ENCODE measurements at places on chromosomes 2 and 18. TPM values are rescaled to one million over a fixed set of nuclear protein-coding genes. Genes with fewer than 3 reads are reported as not detected.

SPATA3 gene
- total RNA-seq: not detected

UGT1A5 gene
- 0.68 TPM for total RNA-seq

IL36RN gene
- total RNA-seq: 64.1 TPM

KLF7 gene
- total RNA-seq: 20.1 TPM

HPCAL1 gene
- total RNA-seq: 13.7 TPM

AQP12A gene
- not detected for total RNA-seq

TUBA4A gene
- total RNA-seq: 138 TPM

NR4A2 gene
- 3.1 TPM for total RNA-seq

DNA sequence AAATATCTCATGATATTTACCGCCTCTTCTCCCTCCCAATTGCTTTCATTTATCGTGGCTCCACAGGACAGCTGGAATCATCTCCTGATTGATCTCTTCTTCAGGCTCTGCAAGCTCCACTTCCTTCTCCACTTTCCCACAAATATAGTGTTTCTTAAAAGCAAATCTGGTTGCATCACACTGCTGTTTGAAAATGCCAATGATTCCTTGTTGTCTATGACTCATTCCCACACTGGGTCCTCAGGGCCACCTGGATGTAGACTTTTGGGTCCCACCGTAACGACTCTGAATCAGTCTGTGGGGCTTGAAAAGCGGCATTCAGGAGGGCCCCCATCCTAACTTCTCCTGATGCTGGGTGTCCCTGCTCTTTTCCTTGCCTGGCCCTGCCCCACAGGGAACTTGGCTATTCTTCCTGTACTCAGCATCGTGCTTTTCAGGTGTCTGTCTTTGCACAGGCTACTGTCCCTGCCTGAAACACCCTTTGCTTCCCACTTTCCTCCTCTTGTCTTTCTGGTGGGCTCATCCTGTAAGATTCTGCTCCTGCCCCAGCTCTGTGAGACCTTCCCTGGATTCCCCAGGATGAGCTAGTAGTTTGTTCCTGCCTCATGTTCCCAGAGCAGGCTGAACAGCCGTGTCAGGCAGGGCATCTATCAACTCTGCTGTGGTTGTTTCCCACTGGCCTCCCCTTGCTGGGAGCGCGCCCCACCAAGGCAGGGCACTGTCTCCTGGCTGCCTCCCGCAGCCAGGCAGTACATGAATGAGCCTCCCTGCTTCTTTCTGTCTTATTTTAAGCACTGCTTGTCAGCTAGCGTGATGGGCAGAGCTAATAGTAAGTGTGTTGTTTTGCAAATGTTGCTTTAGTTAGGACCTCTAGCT, 111.9 kb downstream of the KCTD1 start:
- peak; percentile 37 for ATAC-seq

DNA sequence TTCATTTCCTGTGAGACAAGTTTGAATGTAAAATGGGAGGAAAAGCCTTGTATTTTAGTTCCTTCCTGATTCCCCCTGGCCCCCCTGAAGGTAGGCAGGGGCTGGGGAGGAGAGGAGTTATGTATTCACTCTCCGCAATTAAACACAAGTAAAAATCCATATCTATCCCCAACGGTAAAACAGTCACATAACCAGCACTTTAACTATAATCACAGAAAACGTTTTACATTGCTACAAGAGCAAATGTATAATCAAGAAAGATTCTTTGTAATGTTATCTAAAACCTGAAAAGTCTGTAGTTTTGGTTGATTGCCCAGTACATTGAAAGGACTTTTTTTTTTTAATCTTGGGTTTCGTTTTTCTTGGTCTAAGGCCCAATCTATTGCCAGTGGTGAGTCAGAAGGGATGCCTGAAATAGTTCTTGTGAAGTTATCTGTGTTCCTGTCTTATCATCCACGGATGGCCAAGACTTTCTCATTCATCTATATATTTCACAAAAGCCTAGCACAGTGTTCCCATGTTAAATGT, 34.5 kb upstream of the CCNYL1 start:
- no peak for ATAC-seq

DNA sequence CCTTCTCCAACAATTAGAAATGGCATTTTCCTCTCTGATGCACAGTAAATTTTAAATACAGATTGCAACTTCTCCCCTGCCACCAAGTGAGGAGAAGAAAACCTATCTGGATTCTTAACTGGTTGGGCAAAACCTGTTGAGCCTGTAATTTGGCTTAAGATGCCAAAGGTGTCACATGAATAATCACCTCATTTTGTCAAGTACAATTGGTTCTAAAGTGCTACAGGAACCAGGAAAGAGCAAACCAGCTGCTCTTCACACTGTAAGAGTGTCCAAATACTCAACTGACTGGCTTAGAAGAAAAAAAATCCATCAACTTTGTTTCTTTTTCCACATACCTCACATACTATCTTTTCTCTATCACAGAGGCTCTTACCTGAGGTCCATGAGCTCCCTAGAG, 35.4 kb downstream of the NPC1 start:
- ATAC-seq: peak; percentile 86

DNA sequence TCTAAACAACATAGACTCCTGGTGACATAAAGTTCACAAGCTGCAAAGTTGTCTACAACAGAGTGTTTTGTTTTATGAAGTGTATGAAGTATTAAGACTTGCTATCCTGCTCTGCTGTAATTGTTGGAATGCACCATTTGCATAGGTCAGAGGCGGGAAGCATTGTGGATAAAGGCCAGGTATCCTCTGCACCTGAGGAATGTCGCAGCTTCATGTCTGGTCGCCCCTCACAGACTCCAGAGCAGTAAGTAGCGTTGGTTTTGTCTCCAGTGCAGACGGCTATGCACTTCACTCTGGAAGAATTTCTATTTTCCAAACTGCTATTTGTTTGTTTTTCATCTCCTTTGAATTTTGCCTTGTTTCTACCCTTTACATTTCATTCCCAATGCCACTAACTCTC, 63.1 kb downstream of the UNC80 start:
- ATAC-seq: no peak

- no peak for ATAC-seq
Measured at GRCh38 chr18:55588870-55589595, 1.0 kb upstream of the TCF4 start.

- no peak for ATAC-seq
Measured at GRCh38 chr2:233264667-233265066, 13.2 kb downstream of the ATG16L1 start.

DNA sequence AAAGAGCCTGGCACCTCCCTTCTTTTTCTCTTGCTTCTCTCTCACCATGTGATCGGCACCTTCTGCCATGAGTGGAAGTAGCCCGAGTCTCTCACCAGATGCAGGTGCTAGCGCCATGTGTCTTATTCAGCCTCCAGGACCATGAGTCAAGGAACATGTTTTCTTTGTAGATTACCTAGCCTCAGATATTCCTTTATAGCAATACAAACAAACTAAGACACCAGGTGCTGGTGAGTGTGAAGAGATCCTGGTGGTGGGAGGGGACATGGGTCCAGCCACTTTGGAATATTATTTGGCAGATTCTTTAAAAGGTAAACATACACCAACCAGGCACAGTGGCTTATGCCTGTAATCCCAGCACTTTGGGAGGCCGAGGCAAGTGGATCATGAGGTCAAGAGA, 5.9 kb upstream of the USP40 start:
- no peak for ATAC-seq

DNA sequence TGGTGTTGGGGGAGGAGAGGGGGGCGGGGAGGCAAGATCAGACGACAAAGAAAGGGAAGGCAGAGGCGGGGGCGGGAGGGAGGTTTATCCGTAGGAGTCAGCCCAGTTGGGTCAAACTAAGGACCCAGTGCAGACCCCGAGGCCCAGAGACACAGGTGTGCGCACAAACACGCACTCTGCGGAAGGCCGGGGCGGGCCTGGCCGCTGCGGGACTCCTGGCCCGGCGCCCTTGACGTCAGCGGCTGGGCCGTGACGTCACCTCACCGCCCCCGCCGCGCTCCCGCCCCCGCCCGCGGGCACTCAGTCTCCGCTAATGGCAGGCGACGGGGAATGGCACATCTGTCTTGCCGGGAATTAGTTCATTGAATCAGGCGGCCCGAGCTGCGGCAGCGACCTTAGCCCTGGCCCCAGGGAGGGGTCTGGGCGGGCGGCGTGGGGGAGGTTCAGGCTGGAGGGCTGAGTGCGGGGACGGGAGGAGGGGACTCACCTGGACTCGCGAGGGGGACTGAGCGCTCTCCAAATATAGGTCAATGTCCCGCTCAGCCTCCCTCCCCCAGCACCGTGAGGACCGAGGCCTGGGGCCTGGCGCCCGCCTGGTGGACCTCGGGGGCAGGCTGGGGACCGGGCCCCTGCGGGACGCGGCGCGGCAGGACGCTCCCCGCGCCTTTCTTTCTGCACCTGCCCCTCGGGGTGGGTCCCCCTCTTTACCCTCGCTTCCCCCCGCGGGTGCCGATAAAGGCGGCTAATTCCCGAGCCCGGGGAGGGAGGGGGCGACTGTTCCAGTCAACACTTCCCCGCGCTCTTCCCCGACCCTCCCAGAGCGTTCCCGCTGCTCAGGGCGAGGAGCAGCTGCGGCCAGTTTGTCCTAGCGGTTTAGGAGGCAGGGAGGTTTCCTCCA, 15.5 kb upstream of the ECEL1 start:
- peak; percentile 4 for ATAC-seq

DNA sequence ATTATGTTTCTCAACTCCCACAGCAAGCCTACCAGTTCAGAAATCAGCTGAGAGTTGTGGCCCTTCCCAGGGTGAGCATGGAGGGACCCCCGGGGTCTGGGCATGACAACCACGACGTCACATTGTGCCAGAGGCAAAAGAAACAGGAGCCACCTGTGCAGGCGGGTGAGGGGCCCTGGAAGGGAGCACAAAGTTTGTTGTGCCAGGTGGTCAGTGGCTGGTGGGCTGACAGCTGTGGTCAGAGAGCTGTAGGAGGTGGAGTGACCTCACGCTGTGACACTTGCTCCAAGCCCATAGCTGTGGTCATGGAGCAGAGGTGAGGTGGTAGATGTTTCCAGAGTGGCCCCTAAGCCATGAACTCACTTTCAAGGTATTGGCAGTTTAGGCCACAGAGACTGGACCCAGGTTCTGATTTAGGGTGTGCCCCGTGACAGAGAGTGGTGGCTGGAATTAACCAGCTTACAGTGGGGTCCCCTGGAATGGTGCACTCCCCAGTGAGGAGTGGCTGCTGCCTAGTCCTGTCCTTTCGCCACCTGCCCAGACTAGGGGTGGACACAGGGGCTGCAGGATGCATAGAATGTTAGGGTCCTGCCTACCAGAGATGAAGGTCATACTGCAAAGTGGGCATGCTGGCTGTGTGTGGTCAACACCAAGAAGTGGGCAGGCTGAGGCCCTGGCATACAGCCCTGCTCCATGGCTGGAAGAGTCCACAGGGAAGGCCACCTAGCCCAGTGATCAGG, 136.4 kb downstream of the GLI2 start:
- ATAC-seq: no peak

DNA sequence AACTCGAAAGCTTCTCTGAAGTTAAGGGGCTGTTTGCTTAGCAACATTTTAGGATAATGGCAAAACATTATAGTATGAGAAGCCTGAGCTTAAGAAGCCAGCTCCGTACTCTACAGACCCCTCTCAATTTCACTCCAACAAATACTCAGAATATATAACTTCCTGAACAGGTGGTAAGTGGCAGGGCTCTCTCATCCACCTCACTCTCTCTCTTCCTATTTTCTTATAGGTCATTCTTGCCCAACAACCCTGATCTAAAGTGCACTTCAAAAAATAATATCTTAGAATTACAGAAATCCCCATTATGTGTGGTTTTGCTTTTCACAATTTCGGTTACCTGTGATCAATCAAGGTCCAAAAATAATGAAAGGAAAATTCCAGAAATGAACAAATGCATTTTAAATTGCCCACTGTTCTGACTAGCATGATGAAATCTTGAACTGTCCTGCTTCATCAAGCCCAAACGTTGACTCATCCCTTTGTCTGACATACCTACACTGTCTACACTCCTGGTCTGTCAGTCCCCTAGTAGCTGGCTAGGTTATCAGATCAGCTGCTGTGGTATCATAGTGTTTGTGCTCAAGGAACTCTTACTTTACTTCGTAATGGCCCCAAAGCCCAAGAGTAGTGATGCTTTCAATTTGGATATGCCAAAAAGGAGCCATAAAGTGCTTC, 122.8 kb upstream of the COL5A2 start:
- no peak for ATAC-seq

DNA sequence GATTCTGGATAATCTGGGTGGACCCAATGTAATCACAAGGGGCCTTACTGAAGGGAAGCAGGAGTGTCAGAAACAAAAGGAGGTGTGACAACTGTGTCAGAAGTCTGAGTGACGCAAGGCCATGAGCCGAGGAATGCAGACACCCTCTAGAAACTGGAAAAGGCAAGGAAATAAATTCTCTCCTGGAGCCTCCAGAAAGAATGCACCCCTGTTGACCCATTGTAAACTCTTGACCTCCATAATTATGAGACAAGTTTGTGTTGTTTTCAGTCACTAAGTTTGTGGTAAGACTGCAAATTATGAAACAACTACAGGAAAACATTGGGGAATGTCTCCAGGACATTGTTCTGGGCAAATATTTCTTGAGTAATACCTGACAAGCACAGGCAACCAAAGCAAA, 47.3 kb upstream of the B3GNT7 start:
- ATAC-seq: peak; percentile 57

GRCh38 chr2:27441226-27441926, 805 bp upstream of the KRTCAP3 start:
- no peak for ATAC-seq

GRCh38 chr2:232697807-232698110, 628 bp downstream of the GIGYF2 start:
- ATAC-seq: no peak

- ATAC-seq: no peak
Measured at GRCh38 chr2:223949241-223949840, 4.2 kb upstream of the WDFY1 start.

DNA sequence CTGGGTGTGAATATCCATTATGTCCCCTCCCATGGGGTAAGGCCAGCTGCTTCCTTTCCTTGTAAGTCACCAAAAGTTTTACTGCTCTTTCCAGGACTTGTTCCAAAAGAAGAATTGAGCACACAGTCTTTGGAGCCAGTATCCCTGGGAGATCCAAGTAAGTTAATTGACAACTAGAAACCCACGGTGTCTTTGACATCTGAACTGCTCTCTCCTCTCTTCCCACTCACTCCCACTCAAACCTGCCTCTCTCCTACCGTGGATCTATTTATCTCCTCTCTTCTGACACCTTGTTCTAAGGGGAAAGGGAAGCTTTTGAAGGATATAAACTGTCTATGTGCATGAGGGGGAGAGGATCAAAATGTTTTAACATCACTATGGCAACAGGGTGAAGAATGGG, 86.7 kb downstream of the VIT start:
- ATAC-seq: no peak

- ATAC-seq: no peak
Measured at GRCh38 chr2:233082222-233082930, 22.2 kb downstream of the INPP5D start.

DNA sequence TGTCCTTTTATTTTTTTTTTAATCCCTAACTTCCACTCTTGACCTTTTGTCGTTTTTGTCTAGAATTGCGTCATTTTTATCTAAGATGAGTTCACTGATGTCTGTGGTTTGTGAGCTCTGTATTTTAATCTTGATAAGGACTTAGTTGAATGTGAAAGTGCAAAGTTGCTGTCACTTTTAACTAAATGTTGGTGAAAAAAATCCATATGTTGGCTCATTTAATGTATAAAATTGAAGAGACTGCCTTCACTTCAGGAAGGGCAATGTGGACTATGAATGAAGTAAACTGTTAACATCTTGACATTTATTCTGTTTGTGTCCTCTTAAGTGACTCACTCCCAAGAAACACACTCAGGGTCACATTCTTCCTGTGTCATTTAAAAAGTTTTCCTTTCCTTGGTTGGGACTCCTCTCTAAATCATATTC, 256.6 kb upstream of the RASGRP3 start:
- no peak for ATAC-seq

Data from esophagus mucosa (tissue), 1 donor.